ENCODE measurements at places on chromosomes 2 and 18.

DNA sequence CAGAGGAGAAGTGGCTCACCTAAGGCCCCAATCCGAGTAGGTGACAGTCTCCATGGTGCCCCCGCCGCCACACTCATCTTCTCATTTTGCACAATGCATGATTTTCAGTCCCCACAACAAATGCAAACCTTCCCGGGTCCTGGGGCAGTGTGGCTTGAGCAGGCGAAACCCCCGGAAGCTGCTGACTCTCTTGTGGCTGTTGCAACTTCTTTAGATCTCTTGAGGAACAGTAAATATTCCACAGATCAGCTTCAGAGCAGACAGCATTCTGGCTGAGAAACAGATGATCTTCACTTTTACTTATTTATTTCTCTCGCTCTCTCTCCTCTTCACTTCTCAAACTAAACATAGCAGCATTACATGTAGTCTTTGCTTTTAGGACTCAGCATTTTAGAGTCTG lies 51.9 kb downstream of the ASAP2 start:
- DNase-seq: no peak

- no peak for DNase-seq
These were observed 740.7 kb downstream of the DPP10 start for GRCh38 chr2:115183144-115183543.

DNA sequence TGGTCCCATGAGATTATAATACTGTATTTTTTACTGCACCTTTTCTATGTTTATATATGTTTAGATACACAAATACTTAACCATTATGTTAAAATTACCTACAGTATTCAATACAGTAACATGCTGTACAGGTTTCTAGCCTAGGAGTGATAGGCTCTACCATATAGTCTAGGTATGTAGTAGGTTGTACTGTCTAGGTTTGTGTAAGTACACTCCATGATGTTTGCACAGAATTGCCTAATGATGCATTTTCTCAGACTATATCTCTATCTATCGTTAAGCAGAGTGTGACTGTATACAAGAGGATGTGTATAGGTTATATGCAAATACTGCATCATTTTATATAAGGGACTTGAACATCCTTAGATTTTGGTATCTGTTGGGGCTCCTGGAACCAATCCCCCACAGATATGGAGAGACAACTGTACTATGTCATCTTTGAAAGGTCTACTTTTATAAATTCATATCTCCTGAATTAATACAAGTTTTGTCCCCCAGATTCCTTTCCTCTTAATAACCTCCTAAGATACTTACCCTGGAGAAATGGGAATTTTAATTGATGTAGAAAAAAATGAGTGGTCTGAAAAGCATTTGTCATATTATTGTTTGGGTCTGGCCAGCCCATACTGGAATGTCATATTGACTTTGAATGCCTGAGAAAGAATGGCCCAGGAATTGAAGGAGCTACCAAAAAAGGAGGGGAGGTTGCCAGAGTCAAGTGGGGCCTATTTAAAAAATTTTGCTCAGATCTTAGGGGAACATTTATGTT lies 36.6 kb downstream of the EHBP1 start:
- DNase-seq: no peak

DNA sequence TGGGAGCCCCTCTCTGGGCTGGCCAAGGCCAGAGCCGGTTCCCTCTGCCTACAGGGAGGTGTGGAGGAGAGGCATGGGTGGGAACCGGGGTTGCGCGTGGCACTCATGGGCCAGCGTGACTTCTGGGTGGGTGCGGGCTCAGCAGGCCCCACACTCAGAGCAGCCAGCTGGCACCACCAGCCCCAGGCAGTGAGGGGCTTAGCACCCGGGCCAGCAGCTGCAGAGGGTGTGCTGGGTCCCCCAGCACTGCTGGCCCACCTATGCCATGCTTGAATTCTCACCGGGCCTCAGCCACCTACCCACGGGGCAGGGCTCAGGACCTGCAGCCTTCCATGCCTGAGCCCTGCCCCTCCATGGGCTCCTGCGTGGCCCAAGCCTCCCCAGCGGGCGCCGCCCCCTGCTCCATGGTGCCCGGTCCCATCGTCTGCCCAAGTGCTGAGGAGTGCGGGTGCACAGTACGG lies 248.5 kb upstream of the HNMT start:
- no peak for DNase-seq

- DNase-seq: no peak
These were observed 15.5 kb downstream of the ANO7 start for GRCh38 chr2:241204010-241204384.

DNA sequence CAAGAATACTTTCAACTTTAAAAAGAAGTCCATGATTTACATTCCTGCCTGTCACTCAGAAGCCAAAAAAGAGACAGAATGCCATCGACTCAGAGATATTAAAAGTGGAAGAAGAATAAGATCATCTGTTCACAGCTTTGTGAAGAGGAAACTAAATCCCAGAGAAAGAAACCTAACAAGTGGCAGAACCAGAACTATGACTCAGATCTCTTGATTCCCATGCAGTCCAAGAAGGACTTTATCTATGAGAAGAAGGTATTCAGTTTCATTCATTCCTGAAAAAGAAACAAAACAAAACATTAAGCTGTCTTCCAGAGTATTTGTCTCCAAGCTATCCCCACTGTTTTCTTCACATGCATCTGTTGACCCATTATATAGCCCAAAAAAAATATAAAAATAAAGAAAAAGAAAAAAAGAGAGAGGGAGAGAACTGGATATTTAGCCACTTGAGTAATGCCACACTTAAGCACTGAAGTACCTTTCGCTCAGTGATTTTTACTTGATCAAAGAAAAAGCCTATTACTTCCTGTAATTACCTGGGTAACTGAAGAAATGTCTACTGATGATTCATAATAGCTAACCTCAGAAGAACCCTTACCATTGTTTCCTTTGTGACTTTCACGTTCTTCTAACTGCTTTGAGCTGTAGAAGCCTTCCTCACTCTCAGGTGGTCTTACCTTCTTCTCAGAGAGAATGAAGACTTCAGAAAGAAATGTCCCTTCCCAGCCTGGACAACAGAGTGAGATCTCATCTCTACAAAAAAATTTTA lies 17.7 kb upstream of the AKAIN1 start:
- DNase-seq: no peak

- no peak for DNase-seq
These were observed 48.0 kb downstream of the CDC42EP3 start for GRCh38 chr2:37623406-37623805.

DNA sequence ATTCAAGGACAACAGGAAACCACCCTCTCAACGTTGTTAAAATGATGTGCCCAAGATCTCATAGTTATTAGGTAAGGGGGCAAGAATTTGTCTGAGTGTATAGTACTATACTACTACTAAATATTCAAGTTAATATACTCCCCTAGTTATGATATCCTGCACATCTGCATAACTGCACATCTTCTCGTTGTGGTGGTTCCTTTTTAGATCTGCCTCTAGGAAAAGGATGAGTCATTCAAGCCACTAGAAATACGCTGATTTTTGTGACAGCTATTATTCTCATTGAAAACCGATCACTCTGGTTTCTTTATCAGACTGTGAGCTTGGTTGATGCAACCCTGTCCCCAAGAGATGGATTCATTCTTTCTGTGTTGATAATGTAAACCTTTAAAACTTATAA lies 1067.0 kb upstream of the FANCL start:
- no peak for DNase-seq

DNA sequence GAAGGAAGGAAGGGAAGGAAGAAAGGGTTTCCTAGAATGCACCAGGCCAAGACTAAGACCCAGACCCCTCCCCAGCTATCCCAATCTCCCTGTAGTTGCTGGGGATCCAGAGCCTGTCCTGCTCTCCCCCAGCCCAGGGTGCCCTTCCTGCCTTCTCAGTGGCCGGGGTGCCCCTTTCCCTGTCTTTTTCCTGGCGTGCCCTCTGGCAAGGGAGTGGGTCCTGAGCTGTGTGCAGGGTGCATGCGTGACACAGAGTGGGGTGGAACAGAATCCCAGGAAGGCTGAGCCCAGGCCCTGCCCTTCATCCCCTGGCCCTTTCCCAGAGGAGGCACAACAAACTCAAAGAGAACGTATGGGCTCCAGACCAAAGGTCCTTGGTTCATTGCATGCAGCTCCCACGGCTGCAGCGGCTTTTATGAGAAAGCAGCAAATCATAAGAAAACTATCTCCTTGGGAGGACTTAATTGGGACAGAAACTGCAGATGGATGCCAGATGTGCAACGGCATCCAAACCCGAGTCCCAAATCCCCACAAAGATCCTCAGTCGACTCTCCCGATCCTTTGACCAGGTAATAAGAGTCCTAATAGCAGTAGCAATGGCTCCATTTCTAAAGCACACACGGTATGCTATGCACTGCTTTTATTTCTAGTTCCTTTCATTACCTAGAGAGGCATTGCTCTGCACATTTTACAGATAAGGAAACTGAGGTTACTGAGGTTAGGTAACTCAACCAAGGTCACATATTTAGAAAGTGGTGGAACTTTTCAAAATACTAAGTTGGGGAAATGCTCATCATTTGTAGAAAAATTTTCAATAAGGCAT lies 12.7 kb upstream of the ARID5A start:
- peak; percentile 42 for DNase-seq

- no peak for DNase-seq
These were observed 70.7 kb downstream of the MYOM1 start for GRCh38 chr18:3148930-3149535.

DNA sequence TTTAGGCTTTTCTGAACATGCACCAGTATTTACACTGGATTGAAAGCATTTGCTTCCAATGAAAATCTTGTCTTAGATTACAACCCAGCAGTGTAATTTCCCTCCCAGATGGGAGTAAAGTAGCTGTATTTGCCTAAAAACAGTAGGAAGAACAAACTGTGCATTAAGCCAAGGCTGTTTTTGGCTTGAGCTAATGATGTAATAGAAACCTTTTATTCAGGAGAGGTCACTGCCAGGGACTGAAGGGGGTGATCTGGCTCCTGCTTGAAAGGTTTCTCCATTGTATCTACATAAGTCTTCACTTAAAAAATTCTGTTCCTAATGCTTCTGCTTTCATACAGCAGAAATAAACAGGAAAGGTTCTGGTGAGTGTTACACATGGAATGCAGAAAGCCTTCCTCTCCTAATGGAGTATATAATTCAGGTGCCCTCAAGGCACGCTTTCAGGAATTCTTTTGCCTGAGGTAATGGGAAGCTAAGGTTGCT lies 74.4 kb downstream of the MEIS1 start:
- DNase-seq: no peak

GRCh38 chr2:17621781-17622180 lies 81.3 kb downstream of the VSNL1 start:
- DNase-seq: no peak

DNA sequence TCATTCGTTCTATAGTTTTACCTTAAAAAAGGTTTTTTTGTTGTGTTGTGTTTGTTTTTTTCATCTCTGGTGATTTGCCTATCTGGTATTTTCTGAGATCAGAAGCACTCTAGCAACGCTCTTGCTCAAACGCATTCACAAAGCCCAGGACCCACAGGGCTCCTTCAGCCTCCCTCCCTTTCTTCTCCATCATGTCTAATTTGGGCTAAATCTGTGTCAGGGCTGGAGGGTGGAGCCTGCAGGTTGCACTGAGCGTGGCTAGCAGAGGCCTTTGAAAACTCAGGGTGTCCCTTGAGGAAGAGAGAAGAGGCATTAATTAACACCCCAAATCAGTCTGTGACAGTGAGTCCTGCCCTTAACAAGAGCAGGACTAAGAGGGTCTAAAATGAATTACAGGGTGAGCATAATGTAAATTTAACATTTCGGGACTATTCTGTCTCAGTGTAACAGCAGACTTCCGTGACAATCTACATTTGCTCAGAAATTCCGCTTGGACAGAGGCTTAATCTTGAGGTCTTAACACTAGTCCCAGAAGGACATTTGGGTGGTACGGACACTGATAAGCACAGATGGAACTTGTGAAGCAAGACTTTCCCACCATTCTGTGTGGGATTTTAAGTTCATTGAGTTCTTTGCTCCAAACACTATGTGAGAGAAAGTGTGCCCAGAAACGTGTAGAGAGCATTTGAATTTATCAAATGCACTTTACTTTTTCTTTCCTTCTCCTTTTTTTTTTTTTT lies 174.4 kb upstream of the APCDD1 start:
- DNase-seq: no peak

DNA sequence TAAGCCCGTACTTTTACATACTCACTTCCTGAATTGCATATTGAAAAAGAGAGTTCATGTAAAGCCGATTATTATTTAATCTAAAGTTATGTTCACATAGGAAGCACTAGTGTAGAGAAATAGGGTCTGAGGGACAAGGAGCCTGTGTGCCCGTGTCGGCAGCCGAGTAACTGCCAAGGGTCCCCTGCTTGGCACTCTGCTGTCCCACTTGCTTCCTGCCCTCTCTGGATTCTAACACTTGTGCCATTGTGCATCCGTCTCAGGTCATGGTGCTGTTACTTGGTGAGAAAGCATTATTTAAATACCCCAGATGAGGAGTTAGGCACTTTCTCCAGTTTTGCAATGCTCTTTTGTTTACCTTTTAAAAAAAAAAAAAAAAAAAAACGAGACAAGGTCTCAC lies 236.3 kb downstream of the AGAP1 start:
- DNase-seq: no peak

DNA sequence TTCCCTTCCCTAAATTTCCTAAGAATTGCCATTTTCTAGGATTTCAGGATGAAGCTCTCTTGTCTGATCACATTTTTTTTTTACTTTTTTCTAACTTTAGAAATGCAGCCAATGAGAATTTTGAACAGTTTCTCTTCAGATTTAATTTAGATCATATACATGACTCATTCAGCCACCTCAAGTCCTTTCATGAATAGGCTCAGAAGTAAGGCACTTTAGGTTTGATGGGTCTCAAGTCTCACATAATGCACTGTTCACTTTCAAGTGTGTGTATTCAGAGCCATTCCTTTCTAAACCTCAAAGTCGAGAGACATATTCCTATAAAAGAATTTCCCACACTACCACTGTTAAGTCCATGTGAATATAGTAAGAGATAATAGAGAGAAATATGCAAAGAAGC lies 614.1 kb upstream of the VRK2 start:
- DNase-seq: no peak

DNA sequence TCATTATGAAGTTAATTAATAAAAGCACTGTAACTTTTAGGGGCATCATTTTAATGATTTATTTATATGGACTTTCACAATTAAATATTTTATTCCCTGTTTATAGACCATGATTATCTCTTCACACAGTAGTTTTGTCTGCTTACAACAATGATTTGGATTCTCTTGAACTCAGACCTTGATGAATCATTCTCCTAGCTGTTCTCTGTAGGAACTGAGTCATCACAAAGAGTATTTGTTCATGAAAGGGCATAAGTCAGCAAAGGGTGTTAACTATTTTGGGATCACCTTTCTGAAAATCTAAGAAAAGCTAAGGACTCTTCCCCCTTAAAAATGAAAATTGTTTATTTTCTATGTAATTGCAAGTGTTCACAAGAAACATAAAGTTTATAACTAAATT lies 461.1 kb upstream of the UBE2E3 start:
- no peak for DNase-seq

All from activated T-cell treated with anti-CD3 and anti-CD28 coated beads, Interleukin-2, amount 50 U/mL, for 48 hours (primary cell).